ENCODE measurements at places on chromosomes 11 and 22.

GRCh38 chr22:27296091-27296675 lies 505.4 kb downstream of the MN1 start:
- DNase-seq, result no peak

- no peak for DNase-seq
These were observed 3.7 kb upstream of the HSPA8 start for GRCh38 chr11:123065621-123066020.

GRCh38 chr11:119941636-119942411 lies 196.1 kb downstream of the TRIM29 start:
- no peak for DNase-seq

- DNase-seq, result no peak
These were observed 31.3 kb downstream of the CTNND1 start for GRCh38 chr11:57792870-57793269.

- no peak for DNase-seq
These were observed 38.1 kb upstream of the LDLRAD3 start for GRCh38 chr11:35905646-35906276.
